ENCODE measurements at places on chromosomes 5 and 9.

DNA sequence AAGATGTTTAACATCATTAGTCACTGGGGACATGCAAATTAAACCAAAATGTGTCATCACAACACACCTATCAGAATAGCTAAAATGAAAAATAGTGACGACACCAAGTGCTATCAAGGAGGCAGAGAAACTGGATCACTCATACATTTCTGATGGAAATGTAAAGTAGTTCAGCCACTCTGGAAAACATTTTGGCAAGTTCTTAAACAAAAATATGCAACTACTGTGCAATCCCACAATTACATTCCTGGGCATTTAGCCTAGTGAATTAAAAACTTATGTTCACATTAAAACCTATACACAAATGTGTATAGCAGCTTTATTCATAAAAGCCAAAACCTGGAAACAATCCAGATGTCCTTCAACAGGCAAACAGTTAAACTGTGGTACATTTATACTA, 53.1 kb downstream of the SVEP1 start:
- no peaks in the 10 kb centered on the region for H3K36me3 ChIP-seq
- H3K4me1 ChIP-seq = no peaks in the 10 kb centered on the region
- peak; percentile 96 for DNase-seq
- H3K27me3 ChIP-seq = no peaks in the 10 kb centered on the region
- no peak overlapping the region for H3K27ac ChIP-seq

GRCh38 chr5:120873083-120873482, 409.0 kb downstream of the PRR16 start:
- H3K4me1 ChIP-seq = no peaks in the 10 kb centered on the region
- H3K27ac ChIP-seq = no peak overlapping the region
- peak; percentile 33 for DNase-seq
- no peak overlapping the region for H3K4me3 ChIP-seq
- H3K36me3 ChIP-seq = no peaks in the 10 kb centered on the region

DNA sequence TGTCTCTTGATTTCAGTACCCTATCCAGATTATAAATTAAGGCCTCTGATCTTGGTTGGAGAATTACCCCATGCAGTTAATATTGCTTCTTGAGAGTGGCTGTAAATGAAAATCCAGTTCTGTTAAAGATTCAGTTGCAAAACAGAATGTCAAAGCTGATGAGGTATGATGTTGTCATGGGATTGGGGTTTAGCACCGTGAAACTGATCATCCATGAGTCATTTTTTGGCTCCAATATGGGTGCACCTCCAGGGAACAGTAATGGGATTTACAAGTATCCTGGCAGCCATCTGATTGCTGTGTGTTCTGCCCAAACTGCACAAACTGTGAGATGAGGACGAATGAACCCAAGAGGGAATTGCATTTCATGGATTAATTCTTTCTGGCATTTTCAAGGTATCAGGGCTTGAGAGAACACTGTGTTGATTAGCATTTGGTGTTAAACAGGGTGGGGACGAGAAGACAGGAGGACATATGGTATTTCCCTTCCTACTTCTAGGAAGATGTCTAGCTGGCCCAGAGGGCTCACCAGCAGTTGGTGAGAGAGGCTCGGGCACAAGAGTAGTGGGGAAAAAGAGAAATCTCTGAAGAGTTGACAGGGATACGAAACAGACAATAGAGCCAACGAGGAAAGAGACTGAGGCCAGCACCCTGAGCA, 214.7 kb downstream of the GAS1 start:
- peaks cover 18% of the 10 kb centered on the region for H3K4me1 ChIP-seq
- peak; percentile 94 for DNase-seq
- no peaks in the 10 kb centered on the region for H3K27me3 ChIP-seq
- H3K4me3 ChIP-seq = no peak overlapping the region
- H3K36me3 ChIP-seq = no peaks in the 10 kb centered on the region

GRCh38 chr9:110744715-110745384, 76.3 kb downstream of the MUSK start:
- no peak overlapping the region for H3K4me3 ChIP-seq
- H3K36me3 ChIP-seq = no peaks in the 10 kb centered on the region
- DNase-seq = peak; percentile 98
- H3K4me1 ChIP-seq = peaks cover 35% of the 10 kb centered on the region
- peak overlapping the region; percentile 93 for H3K27ac ChIP-seq

DNA sequence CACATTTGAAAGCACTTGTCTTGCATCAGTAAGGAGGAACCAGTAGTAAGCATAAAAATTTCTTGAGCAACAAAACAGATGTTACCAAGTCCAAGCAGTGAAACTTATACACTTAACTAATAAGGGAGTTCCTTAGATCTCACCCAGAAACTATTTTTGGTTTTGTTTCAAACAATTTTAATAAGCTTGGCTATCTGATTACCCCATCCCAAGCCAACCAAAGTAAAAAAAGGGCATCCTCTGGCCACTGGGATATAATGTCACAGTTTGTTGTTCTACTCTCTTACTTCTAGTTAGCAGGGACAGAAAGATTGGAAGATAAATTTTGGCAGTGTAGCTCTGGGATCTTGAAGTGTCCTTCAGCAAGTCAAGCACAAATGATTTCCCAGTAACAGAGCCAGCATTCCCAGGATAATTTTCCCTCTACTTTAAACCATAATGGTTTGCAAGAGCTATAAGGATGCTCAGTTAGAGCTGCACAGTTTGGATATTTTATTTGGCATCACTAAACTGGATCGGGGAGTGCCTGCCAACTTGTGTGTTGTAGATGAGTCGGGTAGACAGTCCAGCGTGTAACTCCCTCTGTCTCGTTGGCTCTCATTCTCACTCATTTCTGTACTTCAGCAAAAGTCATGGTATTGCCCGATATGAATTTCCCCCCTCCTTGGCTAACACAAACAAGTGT, 161.9 kb upstream of the HMHB1 start:
- no peak for DNase-seq
- H3K4me1 ChIP-seq = no peaks in the 10 kb centered on the region
- H3K27ac ChIP-seq = no peak overlapping the region
- no peak overlapping the region for H3K4me3 ChIP-seq

DNA sequence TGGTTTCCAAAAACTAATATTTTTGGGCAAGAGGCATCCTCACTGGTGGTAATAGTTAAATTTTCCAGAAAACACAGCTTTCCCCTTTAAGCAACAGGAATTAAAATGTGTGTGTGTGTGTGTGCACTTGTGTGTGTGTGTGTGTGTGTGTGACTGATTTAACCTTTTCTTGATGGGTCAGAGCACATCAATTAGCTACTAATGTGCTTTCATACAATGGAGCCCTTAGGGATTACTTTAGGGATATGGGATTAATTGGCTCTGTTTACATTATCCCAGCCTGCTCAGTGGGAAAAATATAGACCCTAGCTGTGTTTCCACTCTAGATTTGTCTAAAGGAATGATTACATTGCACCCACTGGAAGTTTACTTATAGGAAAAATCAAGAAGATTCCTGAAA, 6.5 kb downstream of the PLCXD3 start:
- H3K36me3 ChIP-seq = no peaks in the 10 kb centered on the region
- H3K27me3 ChIP-seq = no peaks in the 10 kb centered on the region
- H3K4me1 ChIP-seq = no peaks in the 10 kb centered on the region
- DNase-seq = no peak
- H3K27ac ChIP-seq = no peak overlapping the region

DNA sequence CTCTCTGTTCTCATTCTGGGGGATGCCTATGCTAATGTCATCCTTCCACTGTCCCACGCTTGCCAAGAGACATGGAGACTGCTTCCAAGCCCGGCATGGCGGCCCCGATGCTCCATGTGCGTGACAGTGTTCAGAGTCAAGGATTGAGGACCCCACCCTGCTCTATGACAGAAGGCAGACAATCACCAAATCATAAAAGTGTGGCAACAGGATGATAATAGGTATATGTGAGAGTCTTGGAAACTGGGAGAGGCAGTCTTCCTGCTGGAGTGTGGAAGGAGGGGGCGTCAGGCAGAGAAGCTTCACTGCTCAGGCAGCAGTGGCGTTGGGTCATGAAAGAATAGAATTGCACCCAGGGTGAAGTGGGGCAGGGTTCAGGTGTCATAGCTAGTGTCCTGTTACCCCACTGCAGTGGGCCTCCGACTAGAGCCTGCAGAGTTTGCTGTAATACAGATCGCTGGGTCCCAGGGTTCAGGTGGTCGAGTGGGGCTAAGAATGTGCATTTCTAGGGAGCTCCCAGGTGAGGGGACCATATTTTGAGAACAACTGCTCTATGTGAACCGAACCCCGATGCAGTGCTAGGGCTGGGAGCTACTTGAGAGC, 12.5 kb upstream of the GADD45G start:
- no peaks in the 10 kb centered on the region for H3K4me1 ChIP-seq
- no peak overlapping the region for H3K4me3 ChIP-seq
- H3K27ac ChIP-seq = no peak overlapping the region
- DNase-seq = no peak
- no peaks in the 10 kb centered on the region for H3K27me3 ChIP-seq

GRCh38 chr5:76754668-76755078, 38.7 kb downstream of the F2R start:
- DNase-seq = no peak
- H3K27ac ChIP-seq = no peak overlapping the region
- H3K36me3 ChIP-seq = no peaks in the 10 kb centered on the region

DNA sequence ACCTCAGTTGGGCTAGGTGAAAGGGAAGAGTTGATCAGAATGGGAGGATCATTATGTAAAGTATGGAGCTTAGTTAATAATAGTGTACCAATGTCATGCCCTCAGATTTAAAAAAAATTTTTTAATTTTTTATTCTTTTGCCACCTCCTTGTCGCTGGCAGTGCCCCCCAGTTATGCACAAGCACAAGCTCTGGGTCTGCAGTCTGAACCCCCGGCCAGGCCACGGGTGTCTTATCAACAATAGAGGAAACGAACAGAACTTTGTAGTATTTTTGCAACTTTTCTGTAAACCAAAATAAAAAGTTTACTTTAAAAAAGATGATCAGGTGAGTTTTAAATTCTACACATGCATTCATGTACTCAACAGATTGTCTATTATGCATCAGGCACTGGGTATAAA, 1.4 kb upstream of the GM2A start:
- no peaks in the 10 kb centered on the region for H3K36me3 ChIP-seq
- peaks cover 2% of the 10 kb centered on the region for H3K27me3 ChIP-seq
- no peak for DNase-seq
- no peak overlapping the region for H3K27ac ChIP-seq

- H3K36me3 ChIP-seq = no peaks in the 10 kb centered on the region
- no peak for DNase-seq
- no peaks in the 10 kb centered on the region for H3K4me1 ChIP-seq
- no peak overlapping the region for H3K27ac ChIP-seq
- no peak overlapping the region for H3K4me3 ChIP-seq
- H3K27me3 ChIP-seq = no peaks in the 10 kb centered on the region
Measured at GRCh38 chr9:649128-650074, 192.1 kb upstream of the DMRT1 start.

DNA sequence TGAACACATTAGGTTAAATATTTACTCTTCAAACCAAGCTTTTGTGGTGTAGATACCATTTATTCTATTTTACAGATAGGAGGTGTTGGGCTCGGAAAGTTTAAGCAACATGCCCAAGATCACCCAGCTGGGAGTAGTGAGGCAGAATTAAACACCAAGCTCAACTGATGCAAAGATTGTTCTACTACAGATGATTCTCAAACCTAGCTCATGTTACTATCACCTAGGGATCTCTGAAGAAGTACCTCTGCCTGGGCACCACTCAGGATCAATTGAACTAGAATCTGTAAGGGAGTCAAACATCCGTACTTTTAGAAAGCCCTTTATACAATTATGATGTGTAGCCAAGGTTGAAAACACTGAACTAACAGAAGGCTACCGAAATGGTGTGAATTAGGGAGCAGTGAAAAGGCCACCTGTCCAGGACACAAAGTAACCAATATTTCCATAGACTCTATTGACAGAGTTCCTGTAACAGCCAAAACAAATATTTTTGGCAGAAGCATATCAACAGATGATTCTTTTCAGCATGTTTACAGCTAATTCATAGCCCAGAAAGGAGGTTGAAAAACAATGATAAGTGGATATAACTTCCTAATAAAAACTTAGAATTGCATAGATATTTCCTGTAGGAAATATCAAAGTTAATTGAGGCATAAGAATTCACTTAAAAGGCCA, 158.5 kb upstream of the PTGER4 start:
- no peaks in the 10 kb centered on the region for H3K4me1 ChIP-seq
- H3K4me3 ChIP-seq = no peak overlapping the region
- H3K27me3 ChIP-seq = no peaks in the 10 kb centered on the region

DNA sequence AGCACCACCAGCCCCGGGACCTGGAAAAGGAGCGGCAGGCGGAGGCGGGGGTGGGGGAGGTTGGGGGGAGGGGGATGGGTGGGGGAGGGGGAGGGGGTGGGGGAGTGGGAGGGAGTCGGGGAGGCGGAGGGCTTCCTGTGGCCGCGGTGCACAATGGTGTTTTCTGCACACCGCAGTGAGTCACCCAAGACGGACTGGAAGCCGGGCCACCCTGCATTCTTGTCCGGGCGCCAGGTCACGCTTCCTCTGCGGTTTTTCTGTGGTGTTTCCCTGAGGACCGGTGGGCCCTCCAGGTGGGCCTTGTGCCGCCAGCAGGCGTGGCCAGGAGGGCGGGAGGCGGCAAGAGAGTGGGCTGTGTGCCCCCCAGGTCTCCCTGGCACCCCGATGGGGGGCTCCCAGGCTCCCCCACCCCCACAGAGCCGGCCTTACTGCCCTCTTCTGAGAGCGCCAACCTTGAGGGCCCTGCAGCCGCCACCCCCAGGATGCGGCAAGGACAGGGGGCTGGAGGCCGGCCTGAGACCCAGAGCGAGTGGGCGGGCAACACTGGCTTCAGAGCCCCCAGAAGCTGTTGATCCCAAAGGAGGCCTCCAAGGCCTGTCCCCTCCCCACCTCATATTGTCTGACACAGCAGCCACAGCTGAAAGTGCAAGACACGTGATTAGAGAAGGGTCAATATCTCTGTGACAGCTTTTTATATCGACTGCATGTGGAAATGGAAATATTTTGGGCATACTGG, 11.1 kb downstream of the EXD3 start:
- no peaks in the 10 kb centered on the region for H3K36me3 ChIP-seq
- peak overlapping the region; percentile 54 for H3K27ac ChIP-seq
- H3K4me3 ChIP-seq = no peak overlapping the region
- peaks cover 19% of the 10 kb centered on the region for H3K4me1 ChIP-seq
- DNase-seq = peak; percentile 85

GRCh38 chr5:148542812-148543211, 111.5 kb downstream of the HTR4 start:
- H3K27ac ChIP-seq = no peak overlapping the region
- H3K4me3 ChIP-seq = no peak overlapping the region
- H3K4me1 ChIP-seq = no peaks in the 10 kb centered on the region
- no peaks in the 10 kb centered on the region for H3K27me3 ChIP-seq
- no peaks in the 10 kb centered on the region for H3K36me3 ChIP-seq

DNA sequence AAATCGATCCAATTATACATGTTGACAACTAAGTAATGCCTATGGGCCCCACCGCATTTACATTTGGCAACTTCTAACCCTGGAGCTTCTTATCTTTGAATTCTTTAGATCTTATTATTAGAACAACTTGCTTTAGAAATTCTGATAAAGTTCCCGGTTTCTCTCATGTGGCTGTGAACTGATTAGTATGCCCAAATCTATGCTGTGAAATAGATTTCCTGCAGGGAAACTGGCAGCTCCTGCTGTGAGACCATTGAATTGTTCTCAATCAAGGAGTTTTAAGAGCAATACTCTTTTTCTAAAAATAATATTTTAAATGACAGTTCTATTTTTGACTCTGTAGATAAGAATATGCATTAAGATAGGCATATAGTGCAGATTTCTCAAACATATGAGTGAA, 177.5 kb downstream of the GABRB2 start:
- H3K4me3 ChIP-seq = no peak overlapping the region
- no peak overlapping the region for H3K27ac ChIP-seq
- no peak for DNase-seq
- H3K36me3 ChIP-seq = no peaks in the 10 kb centered on the region

GRCh38 chr5:79069488-79070349, at the start of the genes BHMT2 and DMGDH:
Gene BHMT2, plus strand, starts transcription at chr5:79069767. Its CDS starts 16 bp downstream, at chr5:79069783.
Gene DMGDH, minus strand, starts transcription at chr5:79069674. Its CDS starts 54 bp downstream, at chr5:79069620.
- H3K27ac ChIP-seq = peak within 1 kb of the TSS; percentile 22
- H3K4me3 ChIP-seq = peak within 1 kb of the TSS; percentile 32
- no peaks in the 10 kb centered on the region for H3K27me3 ChIP-seq
- H3K4me1 ChIP-seq = peaks cover 4% of the 10 kb centered on the region

Data from fibroblast of lung (primary cell).